Kidney (tissue), 22 donors: ENCODE measurements at places on chromosomes 6 and 20. TPM values are rescaled to one million over a fixed set of nuclear protein-coding genes. Genes with fewer than 3 reads are reported as not detected.
A peak's percentile ranks its signal among the peaks of the same experiment; 100 is the strongest.

Gene MICA
- total RNA-seq: 27.5 TPM

Gene DDO
- total RNA-seq: 3.6 TPM

Gene ZNF335
- total RNA-seq: 22.3 TPM

Gene BPIFB4
- total RNA-seq: not detected

Gene CCM2L
- total RNA-seq: 13.8 TPM

Gene SIRPD
- 0.35 TPM for total RNA-seq

Gene GRIK2
- 0.82 TPM for total RNA-seq

Gene TMEM170B
- 3.7 TPM for total RNA-seq

Gene SRMS
- 0.38 TPM for total RNA-seq

Gene VIP
- total RNA-seq: 0.76 TPM

Gene ZBP1
- total RNA-seq: 3.7 TPM

Gene RRAGD
- 31.5 TPM for total RNA-seq

GRCh38 chr20:7269452-7269851 is 502.0 kb downstream of the BMP2 start:
- DNase-seq: no peak

GRCh38 chr20:41932431-41932830 is 314.3 kb upstream of the CHD6 start:
- no peak for DNase-seq

DNA sequence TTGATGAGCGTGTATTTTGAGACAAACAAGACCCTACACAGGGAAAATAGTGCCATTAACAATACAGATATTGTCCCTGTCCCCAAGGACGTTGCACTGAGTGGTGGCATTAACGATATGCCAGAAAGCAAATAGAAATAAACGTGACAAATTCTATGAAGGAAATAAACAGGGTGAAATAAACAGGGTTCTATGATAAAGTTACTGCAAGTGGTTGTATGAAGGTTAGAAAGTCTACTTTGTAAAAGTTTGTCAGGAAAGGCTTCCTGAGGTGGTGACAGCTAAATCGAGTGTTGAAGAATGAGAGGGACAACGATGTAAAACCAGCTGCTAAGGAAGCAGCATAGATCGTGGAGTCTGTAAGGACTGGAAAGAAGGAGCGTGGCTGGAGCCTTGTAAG is 380.2 kb downstream of the LAMA2 start:
- DNase-seq: no peak

- peak; percentile 89 for DNase-seq
Observed at GRCh38 chr6:168968228-168968627, 285.4 kb downstream of the THBS2 start.

GRCh38 chr6:87791029-87791428 is 89.0 kb upstream of the AKIRIN2 start:
- no peak for DNase-seq

DNA sequence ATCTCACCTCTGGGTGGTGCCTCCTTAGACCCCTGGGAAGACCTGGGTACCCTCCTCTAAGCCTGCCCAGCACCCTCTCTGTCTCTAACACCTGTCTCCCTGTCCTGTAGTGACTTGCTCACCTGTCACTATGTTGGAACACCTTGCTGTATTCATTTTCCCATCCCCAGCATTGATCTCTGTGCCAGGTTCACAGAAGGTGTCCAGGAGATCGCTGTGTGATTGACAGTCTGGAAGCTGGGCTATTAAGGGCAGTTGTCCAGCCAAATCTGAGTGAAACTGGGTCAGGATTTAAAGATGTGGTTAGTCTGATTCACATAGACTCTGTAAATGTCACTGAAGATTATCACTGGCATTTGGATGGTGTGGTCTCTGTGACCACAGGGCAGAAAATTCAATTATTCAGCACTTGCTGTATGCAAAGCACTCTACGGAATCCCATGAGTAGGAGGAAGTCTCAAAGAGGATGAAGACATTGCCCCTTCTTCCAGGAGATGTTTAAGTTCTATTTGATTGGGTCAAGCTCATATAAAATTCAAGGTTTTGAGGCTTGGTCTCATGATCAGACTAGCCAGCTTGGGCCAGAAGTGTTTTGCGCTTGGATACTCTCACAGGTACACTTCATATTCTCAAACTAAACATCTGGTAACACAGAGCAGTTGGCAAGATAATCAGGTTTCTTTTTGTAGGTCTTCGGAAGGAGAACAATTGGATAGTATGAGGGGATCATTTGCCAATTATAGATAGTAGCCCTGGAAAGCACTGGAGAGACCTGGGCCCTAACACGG is 57.8 kb upstream of the TAGAP start:
- no peak for DNase-seq

DNA sequence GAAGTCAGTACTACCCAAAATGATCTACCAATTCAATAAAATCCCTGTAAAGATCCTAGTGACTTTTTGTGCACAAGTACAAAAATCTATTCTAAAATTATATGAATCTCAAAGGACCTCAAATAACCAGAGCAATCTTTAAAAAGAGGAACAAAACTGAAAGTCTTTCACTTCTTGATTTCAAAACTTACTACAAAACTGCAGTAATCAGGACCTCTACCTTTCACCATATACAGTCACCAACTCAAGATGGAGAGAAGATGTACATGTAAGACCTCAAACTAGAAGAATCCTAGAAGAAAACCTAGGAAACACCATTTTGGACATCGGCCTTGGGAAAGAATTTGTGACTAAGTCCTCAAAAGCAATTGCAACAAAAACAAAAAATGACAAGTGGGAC is 109.5 kb upstream of the CD93 start:
- no peak for DNase-seq

DNA sequence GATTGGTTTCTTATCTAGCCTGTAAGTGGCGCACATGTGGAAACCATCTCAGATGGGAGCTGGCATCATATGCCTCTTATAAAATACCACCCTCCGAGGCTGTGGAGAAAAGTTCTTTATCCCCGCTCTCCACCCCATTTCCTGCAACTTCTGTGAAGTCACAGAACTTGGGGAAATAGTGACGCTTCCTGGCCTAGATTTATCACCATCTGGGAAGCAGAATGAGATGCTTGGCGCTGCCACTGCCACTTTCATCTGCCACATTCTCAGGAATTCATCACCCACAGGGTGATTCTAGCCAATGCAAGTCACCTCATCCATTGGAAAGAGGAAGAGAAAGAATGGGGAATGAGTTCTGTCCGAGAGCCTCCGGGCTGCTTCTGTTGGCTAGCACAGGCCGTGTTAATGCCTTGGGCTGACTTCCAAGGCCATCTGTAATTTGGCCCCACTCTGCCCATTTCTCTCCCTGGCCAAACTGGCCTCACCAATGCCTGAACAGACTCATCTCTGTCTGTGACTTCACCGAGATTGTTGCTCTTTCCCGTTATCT is 148.8 kb upstream of the SOX4 start:
- DNase-seq: no peak

- no peak for DNase-seq
Observed at GRCh38 chr6:2854396-2854982, 12.8 kb upstream of the SERPINB1 start.

DNA sequence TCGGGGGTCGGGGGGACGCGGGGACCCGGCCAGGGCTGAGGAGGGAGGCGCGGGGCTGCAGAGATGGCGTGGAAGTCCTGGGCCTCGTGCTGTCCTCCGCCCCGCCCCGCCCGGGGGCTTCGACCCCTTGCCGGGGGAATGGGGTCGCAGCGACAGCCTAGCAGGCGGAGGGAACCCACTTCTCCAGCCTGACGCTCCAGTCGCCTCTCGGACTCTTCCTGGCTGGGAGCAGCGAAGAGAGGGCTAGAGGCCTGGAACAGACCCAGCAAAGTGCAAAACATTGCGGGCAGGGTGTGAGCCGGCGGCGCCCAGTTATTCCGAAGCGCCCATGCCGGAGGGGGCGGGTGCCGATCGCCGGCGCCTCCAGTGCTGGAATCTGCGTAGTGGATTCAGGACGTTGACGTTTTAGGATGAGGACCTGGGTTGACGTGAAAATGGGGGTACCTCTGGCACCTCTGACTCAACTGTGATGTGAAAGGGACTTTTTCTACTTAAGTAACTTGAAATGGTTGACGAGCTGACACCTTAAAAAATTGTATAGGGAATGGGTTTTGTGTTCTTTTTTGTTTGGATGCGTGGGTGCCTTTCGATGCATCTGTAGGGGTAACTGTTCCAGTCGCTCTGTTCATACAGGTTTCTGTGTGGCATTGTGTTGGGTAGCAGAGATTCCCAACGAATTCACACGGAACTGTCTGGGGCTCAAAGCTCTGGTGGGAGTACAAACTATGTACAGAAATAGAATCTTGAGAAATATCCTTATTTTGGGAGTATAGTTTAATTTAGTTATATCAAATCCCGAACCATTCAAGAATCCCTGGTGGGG is 1.4 kb downstream of the SLC35F1 start:
- peak; percentile 30 for DNase-seq

GRCh38 chr6:32609731-32610640 is 20.3 kb upstream of the HLA-DRB1 start:
- DNase-seq: peak; percentile 95

- peak; percentile 41 for DNase-seq
Observed at GRCh38 chr20:50068041-50068651, 44.8 kb downstream of the UBE2V1 start.

DNA sequence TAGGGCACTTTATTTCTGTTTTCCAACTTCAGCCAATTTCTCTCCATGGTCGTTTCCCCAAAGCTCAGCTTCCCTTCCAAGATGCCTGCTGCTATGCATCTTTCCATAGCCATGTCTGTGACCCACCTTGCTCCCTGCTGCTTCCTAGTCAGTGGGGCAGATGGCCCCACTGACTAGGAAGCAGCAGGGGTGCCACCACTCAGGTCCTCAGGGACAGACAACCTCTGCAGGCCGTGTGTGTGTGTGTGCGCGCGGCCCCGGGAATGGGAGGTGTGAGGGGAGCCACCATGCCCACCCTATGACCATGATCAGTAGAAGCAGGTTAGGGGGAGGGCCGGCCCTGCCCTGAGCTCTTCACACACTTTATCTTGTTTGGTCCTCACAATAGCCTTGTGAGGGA is 2.7 kb upstream of the IP6K3 start:
- no peak for DNase-seq

DNA sequence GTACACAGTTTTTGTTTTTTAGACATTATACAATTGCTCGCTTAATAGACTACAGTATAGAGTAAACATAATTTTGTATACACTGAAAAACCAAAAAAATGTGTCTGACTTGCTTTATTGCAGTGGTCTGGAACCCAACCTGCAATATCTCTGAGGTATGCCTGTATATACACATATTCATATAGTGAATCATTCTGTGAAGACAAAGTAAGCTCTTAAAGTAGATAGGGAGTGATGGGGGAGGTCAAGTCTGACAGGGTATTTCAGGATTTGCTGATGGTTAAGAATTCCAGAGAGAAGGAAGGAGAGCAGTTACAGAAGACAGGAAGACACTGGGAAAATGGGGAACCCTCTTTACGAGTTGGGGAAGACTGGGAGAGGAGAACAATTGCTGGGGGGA is 417.9 kb downstream of the CD109 start:
- no peak for DNase-seq

DNA sequence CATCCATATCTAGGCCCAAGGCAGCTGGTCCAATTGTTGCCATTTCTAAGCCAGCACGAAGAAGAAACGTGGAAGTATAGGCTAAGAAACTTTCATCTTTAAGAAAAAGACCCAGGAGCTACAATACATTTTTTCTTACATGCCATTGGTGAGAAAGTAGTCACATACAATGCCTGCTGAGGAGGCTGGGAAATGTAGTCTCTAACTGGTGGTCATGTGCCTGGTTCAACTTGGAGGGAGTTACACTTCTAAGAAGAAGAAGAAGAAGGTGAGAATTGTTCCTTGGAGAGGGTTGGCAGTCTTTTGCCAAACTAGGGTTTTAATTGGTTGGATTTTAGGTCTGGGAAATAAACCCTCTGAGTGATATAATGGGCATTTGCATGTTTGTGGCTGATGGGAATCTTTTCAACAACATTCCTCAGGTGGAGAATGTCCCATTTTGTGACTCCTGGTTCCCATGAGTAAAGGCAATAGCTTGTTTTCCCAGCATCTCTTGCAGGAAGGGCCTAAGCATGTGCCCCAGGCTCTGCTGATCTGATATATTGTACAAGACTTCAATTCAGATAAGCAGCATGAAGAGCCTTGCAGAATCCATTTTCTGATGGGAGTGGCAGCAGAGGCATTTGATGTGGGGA is 47.0 kb upstream of the PREP start:
- no peak for DNase-seq

- no peak for DNase-seq
Observed at GRCh38 chr20:5395932-5396727, 79.4 kb upstream of the PROKR2 start.

- peak; percentile 11 for DNase-seq
Observed at GRCh38 chr6:156719395-156719719, 57.8 kb upstream of the ARID1B start.

DNA sequence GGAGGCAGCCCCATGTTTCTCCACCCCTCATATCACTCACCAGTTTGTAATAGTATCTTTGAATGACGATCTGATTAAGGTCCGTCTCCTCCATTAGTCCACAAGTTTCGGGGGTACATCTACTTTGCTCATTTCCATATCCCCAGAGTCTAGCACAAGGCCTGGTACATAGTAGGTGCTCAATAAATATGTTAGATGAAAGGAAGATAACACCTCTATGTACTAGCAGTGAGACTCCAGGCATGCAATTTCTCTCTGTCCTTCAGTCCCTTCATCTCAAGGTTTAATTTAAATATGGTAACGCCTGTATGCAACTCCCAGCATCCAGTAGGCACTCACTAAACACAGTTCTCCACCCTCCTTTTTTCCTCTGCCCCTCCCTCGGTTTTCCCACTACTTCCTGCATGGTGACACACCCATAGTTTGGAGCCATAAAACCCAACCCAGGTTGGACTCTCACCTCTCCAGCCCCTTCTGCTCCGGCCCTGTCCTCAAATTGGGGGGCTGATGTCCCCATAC is 461 bp upstream of the HNF4A start:
- DNase-seq: no peak

DNA sequence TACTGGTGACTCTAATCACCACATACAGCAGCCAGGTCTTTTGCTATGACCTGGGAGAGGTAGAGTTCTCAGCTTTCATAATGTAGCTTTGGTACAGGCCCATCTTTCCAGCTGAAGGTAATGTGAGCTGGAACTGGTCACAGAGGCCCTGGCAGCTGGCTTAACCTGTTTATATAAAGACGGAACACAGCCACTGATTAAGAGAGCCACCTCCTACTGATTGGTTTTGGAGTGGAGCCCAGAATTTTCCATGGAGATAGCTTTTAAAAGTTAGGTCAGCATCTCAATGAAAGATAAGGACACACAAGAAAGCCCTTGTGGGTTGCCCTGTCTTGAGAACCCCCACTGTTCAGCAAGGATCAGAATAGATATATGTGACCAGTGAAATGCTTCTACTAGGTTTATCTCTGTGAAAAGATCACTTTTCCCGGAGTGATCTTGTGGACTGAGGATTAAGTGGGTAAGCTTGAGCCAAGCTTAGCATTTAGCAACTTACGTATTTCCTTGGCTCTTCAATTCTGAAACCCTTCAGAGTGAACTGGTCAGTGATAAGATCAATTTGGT is 213.7 kb upstream of the CITED2 start:
- peak; percentile 46 for DNase-seq
